Cardiac muscle cell (in vitro differentiated cells and primary cell): ENCODE measurements at places on chromosomes 11 and 22. TPM values are rescaled to one million over a fixed set of nuclear protein-coding genes. Genes with fewer than 3 reads are reported as not detected.

- no peak for DNase-seq
Observed at GRCh38 chr11:70525466-70525865, 127.1 kb downstream of the CTTN start.

DNA sequence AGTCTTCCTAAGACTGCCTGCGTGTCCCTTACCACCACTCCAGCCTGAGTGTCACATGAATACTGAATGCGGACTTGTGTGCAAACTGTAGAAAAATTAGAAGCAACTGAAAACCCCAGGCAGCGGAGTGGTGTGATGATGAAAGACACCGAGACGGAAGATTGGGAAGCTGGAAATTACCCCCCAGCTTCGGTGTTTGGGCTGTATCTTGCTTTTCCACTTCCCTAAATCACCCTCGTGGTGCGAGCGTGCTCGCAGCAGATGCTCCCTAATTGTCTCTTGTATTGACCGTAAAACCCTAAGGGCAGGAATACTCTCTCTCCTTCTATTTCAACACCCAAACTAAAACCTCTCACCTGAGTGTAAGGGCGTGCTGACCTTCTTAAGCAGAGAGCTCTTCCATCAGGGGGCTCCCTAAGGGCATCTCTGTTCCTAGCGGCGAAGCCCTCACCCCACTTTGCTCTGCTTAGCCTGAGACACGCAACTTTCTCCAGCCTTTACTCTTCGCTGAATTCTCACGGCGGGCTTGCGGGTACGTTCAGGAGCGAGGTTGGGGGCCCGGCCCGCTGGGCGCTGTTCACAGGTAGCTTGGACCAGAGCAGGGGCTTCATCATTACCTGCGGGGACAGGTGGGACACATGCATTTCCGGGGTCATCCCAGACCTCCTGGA lies 62.4 kb downstream of the CRYBB2 start:
- no peak for DNase-seq

DNA sequence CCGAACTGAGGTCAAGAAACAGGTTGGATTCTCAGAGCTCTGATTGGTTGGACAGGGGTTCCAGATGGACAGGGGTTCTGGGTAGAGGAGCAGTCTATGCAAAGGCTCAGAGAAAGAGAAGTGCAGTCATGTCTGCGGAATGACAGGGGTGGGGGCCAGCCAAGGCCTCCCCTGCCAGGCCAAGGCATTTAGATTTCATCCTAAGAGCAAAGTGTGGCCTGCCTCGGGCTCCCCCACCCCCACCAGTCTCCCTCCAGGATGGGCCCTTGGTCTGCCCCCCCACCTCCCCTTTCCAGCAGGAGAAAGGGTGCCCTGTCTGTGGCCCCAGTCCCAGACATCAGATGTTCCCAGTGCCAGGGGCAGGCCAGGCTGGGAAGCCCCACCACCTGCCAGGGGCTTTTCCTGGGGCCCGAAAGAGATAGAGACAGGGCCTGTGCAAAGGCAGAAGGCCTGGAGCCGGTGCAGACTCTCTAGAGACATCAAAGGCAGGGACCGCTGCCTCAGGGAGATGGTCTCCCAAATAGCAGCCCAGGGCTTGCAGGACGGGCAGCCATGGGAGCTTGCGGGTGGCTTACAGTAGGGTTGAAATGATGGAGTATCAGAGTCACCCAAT lies 9.4 kb downstream of the SUSD2 start:
- DNase-seq: no peak

- DNase-seq: no peak
Observed at GRCh38 chr11:120392314-120392713, 56.1 kb downstream of the ARHGEF12 start.

The SAA1 gene
- total RNA-seq: 0.70 TPM in 1 of 2 replicates, not detected in the other
